Activated T-cell treated with anti-CD3 and anti-CD28 coated beads, Interleukin-2, amount 50 U/mL, for 72 hours (primary cell): ENCODE measurements at places on chromosomes 4 and X.

GRCh38 chr4:109554971-109555370, 5.1 kb upstream of the MCUB start:
- H3K4me3 ChIP-seq = no peak overlapping the region
- no peak overlapping the region for H3K27ac ChIP-seq
- no peaks in the 10 kb centered on the region for H3K4me1 ChIP-seq
- H3K27me3 ChIP-seq = no peaks in the 10 kb centered on the region

DNA sequence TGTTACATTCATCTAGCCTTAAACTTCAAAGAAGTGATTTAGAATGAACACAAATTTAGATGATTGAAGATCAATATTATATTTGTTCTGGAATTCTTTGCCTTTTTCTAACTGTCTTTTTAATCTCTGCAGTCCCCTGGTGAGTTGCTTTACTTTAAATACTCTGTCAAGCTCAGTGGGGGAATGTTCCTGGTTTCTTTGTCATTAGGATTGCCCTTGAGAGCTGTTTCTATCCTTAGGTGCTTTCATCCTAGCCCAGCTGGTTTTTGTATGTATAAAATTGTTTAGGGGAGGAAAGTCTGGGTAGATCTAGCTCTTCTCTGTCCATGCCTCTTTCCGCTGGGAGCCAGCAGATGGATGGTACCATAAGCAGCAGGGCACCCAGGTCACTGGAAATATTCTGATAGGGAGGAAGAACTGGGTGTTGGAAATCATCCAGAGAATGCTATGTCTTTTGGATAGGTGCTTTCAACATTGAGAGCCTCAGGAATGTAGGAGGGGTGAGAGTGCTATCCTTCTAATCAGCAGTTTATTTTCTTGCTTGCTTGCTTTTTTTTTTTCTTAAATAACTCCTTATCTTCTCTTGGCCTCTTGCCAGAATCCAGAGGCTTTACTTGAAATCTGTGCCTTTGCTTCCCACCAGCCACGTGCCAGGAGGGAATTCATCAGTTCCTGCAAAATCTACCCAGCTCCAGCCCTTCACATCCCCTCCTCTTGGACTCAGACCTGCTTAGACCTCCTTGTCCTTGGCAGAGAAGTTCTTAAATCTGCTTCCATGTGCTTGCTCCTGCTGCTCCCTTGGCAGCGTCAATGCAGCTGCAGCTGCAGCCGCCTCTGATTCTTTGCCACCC, 215.3 kb upstream of the ANXA3 start:
- H3K4me1 ChIP-seq = no peaks in the 10 kb centered on the region
- DNase-seq = no peak
- no peak overlapping the region for H3K27ac ChIP-seq
- H3K4me3 ChIP-seq = no peak overlapping the region
- H3K27me3 ChIP-seq = peaks cover 24% of the 10 kb centered on the region

GRCh38 chr4:111636961-111637585, 508.2 kb upstream of the FAM241A start:
- H3K4me1 ChIP-seq = no peaks in the 10 kb centered on the region
- H3K27ac ChIP-seq = no peak overlapping the region
- H3K4me3 ChIP-seq = no peak overlapping the region
- H3K36me3 ChIP-seq = no peaks in the 10 kb centered on the region
- H3K27me3 ChIP-seq = peaks cover 5% of the 10 kb centered on the region
- DNase-seq = no peak

DNA sequence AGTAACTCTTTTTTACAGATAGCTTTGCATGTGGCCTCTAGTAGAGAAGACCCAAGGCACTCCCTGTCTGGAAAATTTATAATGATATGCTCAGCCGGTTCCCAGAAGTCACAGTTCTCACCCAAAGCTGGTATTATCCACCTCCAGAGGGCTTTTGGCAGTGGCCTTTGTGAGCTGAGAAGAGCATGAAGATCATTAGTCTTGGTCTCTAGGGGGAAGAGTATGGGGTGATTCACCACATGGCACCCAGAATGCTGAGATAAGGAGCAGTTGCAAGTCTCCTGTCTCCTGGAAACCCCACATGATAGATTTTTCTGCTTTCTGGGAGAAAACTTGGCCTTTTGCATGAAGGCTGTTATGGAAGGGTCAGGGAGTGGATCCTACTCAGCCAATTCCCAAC, 75.4 kb upstream of the PRPS1 start:
- peaks cover 35% of the 10 kb centered on the region for H3K27me3 ChIP-seq
- no peak for DNase-seq
- peaks cover 21% of the 10 kb centered on the region for H3K4me1 ChIP-seq
- no peak overlapping the region for H3K4me3 ChIP-seq
- H3K27ac ChIP-seq = no peak overlapping the region

DNA sequence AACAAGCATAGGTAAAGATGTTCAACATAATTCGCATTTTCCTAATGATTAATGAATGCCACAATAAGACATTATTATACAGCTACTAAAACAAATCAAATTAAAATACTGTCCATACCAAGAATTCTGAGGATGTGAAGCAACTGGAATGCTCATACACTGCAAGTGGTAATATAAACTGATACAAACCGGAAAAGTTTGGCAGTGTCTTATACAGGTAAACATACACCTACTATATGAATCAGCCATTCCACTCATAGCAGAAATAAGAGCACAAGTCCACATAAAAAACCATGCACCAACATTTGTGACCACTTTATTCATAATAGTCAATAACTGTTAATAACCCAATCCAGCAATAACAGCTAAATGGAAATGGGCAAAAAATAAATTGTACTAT, 79.3 kb downstream of the FBXW7 start:
- no peak overlapping the region for H3K4me3 ChIP-seq
- peaks cover 47% of the 10 kb centered on the region for H3K4me1 ChIP-seq
- no peaks in the 10 kb centered on the region for H3K36me3 ChIP-seq
- no peak overlapping the region for H3K27ac ChIP-seq
- no peaks in the 10 kb centered on the region for H3K27me3 ChIP-seq

- no peaks in the 10 kb centered on the region for H3K36me3 ChIP-seq
- H3K27me3 ChIP-seq = peaks cover 23% of the 10 kb centered on the region
- no peak for DNase-seq
- H3K4me3 ChIP-seq = no peak overlapping the region
- no peaks in the 10 kb centered on the region for H3K4me1 ChIP-seq
These were observed 37.4 kb downstream of the OCRL start for GRCh38 chrX:129577473-129577872.

GRCh38 chrX:153491918-153492317, 2.9 kb upstream of the BGN start:
- DNase-seq = no peak
- H3K27ac ChIP-seq = no peak overlapping the region
- H3K4me3 ChIP-seq = no peak overlapping the region
- no peaks in the 10 kb centered on the region for H3K36me3 ChIP-seq
- no peaks in the 10 kb centered on the region for H3K4me1 ChIP-seq
- no peaks in the 10 kb centered on the region for H3K27me3 ChIP-seq

- no peaks in the 10 kb centered on the region for H3K36me3 ChIP-seq
- no peak overlapping the region for H3K4me3 ChIP-seq
- no peak for DNase-seq
- H3K27me3 ChIP-seq = peaks cover 1% of the 10 kb centered on the region
- H3K27ac ChIP-seq = no peak overlapping the region
These were observed 456.7 kb downstream of the GLUD2 start for GRCh38 chrX:121504153-121504552.

DNA sequence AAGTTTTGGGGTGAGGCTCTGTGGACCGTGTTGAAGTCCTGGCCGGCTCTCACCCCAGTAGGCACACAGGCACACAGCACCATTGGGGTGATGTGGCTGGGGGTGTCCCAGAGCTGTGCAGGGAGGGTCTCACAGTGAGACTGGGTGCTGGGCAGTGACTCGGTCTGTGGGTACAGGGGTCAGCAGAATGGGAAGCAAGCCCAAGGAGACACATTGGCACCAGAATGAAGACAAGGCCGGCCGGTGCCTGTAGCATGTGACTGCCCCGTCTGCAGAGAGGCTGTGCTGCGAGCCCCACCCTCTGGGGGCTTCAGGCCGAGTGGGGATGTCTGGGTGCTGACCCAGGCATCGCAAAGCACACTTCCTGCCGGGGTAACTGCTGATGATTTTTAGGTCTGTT, 5.2 kb downstream of the MAEA start:
- no peak overlapping the region for H3K4me3 ChIP-seq
- DNase-seq = no peak
- peaks cover 55% of the 10 kb centered on the region for H3K4me1 ChIP-seq
- peaks cover 24% of the 10 kb centered on the region for H3K36me3 ChIP-seq
- H3K27ac ChIP-seq = no peak overlapping the region

DNA sequence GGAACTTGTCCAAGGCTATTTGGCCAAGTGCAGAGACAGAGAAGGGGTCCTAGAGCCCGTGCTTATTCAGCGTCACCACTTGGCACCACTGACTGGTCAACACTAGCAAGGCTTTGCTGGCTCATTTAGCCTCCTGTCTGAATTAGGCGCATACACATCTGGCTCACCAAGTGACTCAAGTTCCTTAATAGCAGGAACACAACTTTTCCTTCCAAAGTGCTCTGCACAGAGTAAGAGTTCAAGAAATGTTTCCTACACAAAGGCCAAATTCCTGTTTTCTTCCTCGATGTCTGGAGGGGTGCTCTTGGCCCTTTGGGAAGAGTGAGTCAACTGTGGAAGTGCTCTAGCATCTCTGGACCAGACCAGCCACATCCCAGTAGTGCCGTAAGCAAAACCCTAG, 26.8 kb upstream of the CENPU start:
- peaks cover 14% of the 10 kb centered on the region for H3K36me3 ChIP-seq
- H3K27me3 ChIP-seq = no peaks in the 10 kb centered on the region
- H3K4me1 ChIP-seq = peaks cover 26% of the 10 kb centered on the region
- no peak for DNase-seq
- H3K4me3 ChIP-seq = no peak overlapping the region

- peak; percentile 23 for DNase-seq
- no peaks in the 10 kb centered on the region for H3K27me3 ChIP-seq
- H3K4me3 ChIP-seq = peak overlapping the region; percentile 29
- peak overlapping the region; percentile 72 for H3K27ac ChIP-seq
These were observed 5.7 kb upstream of the FAM9C start for GRCh38 chrX:13050151-13050550.

- H3K27ac ChIP-seq = no peak overlapping the region
- H3K27me3 ChIP-seq = peaks cover 42% of the 10 kb centered on the region
- H3K4me1 ChIP-seq = no peaks in the 10 kb centered on the region
- DNase-seq = no peak
- no peaks in the 10 kb centered on the region for H3K36me3 ChIP-seq
These were observed 57.5 kb downstream of the DCX start for GRCh38 chrX:111354496-111354895.

DNA sequence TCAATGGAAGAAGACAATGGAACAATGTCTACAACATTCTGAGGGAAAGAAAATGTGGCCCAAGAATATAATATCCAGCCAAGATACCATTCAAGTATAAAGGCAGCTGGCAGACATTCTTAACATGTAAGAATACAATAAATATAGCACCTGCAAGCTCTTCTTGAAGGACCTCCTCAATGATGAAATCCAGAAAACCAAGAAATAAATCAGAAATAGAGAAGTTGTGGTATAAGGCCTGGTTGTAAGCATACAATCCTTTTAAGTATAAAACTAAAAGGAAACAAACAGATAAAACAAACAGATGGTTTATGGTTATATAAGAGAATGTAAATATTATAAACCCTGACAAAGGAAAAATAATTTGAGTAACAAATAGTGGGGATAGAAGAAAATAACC, 33.4 kb downstream of the SYTL4 start:
- H3K36me3 ChIP-seq = no peaks in the 10 kb centered on the region
- H3K4me1 ChIP-seq = peaks cover 9% of the 10 kb centered on the region
- no peak overlapping the region for H3K4me3 ChIP-seq
- DNase-seq = no peak

GRCh38 chr4:94533405-94534223, 81.9 kb downstream of the PDLIM5 start:
- H3K27me3 ChIP-seq = no peaks in the 10 kb centered on the region
- no peak overlapping the region for H3K4me3 ChIP-seq
- DNase-seq = no peak
- peaks cover 8% of the 10 kb centered on the region for H3K4me1 ChIP-seq
- H3K27ac ChIP-seq = peak overlapping the region; percentile 43

DNA sequence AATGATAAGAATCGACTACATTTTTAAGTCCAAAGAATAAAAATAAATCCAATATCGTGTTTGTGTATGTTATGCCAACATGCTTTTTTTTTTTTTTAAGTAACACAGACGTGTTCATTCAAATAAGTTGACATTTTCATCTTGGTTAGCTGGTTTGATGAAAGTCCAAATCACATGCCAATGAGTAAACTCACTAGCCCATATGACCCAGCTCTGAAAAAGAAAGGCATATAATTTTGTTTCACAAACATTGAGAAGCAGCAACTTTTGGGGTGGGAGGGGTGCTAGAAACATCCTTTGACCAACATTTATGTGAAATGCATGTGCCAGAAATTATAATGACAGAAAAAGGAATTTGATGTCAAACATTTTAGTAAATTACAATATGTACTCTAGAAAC, 61.6 kb upstream of the SPP1 start:
- no peak for DNase-seq
- no peak overlapping the region for H3K27ac ChIP-seq
- no peaks in the 10 kb centered on the region for H3K4me1 ChIP-seq
- no peaks in the 10 kb centered on the region for H3K36me3 ChIP-seq
- no peak overlapping the region for H3K4me3 ChIP-seq
- H3K27me3 ChIP-seq = peaks cover 25% of the 10 kb centered on the region

GRCh38 chr4:15240764-15241163, 187.1 kb upstream of the C1QTNF7 start:
- DNase-seq = no peak
- H3K4me1 ChIP-seq = peaks cover 7% of the 10 kb centered on the region
- H3K4me3 ChIP-seq = no peak overlapping the region
- H3K36me3 ChIP-seq = no peaks in the 10 kb centered on the region
- no peaks in the 10 kb centered on the region for H3K27me3 ChIP-seq

DNA sequence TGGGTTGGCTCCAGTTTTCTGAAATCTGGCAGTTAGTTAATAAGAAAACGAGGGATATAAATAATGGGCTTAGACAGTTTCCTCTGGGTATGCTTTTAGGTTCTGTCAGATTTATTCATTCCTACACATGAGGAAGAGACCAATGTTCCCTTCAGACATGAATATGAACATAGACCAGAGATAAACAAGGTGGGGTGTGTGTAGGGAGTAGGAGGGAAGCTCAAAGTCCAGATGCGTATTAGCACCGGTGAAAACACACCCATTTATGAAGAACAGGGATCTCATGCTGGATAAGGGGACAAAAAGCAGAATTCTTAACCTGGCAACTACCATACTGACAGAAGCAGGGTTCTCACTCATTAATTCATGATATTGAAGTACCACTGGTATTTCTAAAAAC, 223.0 kb downstream of the SOWAHB start:
- H3K36me3 ChIP-seq = no peaks in the 10 kb centered on the region
- H3K4me3 ChIP-seq = no peak overlapping the region
- H3K4me1 ChIP-seq = no peaks in the 10 kb centered on the region
- H3K27me3 ChIP-seq = peaks cover 26% of the 10 kb centered on the region
- H3K27ac ChIP-seq = no peak overlapping the region

GRCh38 chr4:133856731-133857355, 344.7 kb downstream of the PABPC4L start:
- H3K27me3 ChIP-seq = no peaks in the 10 kb centered on the region
- no peak overlapping the region for H3K4me3 ChIP-seq
- no peak overlapping the region for H3K27ac ChIP-seq
- H3K4me1 ChIP-seq = no peaks in the 10 kb centered on the region
